ENCODE measurements at places on chromosomes 2 and 18.

DNA sequence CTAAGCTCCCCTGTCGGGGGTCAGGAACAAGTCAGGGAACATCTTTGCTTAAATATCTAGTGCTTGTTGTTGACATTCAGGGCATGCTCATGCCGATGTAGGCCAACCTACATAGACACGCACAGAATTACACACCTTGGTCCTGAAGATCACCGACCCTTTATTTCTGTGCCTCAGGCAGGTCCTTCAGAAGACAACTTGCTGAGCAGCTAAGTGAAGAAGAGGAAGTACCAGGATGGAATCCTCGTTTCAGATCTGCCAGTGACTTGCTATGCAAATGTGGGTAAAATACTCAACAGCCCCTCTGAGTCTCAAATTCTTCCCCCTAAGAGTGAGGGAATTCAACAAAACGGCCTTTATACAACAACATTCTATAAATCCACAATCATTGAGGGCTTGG lies 494.7 kb downstream of the BCL11A start:
- no peak for DNase-seq

- DNase-seq, result no peak
Measured at GRCh38 chr2:64359171-64359891, 94.6 kb upstream of the LGALSL start.

- no peak for DNase-seq
Measured at GRCh38 chr2:41892476-41892875, 155.3 kb upstream of the PKDCC start.

GRCh38 chr2:190714958-190715357 lies 66.1 kb downstream of the NAB1 start:
- no peak for DNase-seq

DNA sequence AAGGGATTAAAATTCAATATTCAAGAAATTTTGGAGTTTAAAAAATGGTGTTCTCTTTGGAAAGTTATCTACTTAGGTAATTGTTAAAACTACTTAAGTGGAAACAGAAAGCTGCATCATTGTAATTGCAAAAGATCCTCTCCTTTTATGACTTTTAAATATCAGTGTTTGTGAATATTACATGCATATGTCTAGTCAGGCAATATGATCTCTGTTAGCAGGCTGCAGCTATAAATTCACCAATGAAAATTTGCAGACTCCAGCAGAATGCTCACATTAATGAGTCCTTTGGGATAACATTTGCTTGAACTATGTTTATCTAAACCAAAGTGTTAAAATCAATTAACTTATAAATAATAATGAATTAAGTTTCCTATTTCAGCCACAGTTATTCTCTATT lies 59.2 kb upstream of the CSRNP3 start:
- DNase-seq, result no peak

DNA sequence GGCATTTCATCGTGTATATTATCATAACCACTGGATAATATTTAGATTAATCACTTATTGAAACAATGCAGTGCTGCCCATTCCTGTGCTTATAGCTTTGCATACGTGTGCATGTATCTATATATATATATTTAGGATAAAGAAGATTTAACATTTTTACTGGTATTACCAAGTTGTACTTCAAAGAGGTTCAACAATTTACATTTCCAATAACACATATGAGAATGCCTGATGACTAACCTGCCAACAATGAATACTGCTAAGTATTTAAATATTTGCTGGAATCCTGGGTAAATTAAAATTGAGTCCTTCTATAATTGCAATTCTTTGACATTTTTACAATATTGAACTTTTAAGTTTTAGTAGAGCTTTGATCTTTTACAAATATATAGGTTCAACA lies 111.4 kb downstream of the SLC39A10 start:
- DNase-seq, result no peak

- no peak for DNase-seq
Measured at GRCh38 chr2:151553-152334, 105.4 kb upstream of the FAM110C start.

GRCh38 chr2:158464426-158465281 lies 7.9 kb downstream of the PKP4 start:
- DNase-seq, result no peak

Measured in amygdala (tissue), 56 donors.